ENCODE measurements at places on chromosomes 6 and 20.

- no peak for DNase-seq
These were observed 684.0 kb downstream of the UTRN start for GRCh38 chr6:144969154-144969553.

DNA sequence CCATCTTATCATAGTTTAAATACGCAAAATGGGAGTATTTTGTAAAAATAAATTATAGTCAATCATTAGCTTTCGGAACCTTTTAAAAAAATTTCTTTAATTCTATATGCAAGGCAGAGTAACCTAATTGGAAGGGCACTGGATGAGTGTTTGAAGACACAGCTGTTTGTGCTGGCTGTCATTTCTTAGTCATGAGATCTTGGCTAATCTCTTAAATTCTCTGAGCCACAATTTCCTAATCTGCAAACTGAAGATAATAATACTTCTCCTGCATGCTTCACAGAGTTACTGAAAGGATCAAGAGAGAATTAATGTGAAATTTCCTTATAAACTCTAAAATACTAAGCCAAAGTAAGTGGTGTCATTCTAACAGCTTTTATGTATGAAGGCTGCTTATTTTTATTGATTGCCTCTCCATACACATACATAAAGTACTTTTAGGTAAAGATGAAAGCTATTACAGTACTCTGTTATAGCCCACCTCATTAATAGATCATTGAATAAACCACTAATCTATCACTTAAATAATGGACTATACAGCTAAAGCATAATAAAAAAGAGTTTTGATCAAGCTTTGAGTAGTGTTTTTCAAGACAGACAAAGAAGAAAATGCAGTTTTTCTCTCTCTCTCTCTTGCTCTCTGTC lies 383.7 kb upstream of the IRAK1BP1 start:
- DNase-seq, result no peak

- no peak for DNase-seq
These were observed 67.9 kb downstream of the STK35 start for GRCh38 chr20:2169456-2170088.

DNA sequence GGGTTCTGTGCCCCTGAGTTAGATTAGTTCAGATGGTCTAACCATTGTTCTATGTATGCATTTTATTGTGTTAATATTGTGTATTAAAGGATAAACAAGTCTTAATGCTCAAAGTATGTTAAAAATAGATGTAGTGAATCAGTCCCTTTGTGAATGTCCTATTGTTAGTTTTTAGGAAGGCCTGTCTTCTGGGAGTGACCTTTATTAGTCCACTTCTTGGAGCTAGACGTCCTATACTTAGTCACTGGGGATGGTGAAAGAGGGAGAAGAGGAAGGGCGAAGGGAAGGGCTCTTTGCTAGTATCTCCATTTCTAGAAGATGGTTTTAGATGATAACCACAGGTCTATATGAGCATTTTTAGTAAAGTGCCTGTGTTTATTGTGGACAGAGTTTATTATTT lies 12.3 kb upstream of the HMGN4 start:
- no peak for DNase-seq

DNA sequence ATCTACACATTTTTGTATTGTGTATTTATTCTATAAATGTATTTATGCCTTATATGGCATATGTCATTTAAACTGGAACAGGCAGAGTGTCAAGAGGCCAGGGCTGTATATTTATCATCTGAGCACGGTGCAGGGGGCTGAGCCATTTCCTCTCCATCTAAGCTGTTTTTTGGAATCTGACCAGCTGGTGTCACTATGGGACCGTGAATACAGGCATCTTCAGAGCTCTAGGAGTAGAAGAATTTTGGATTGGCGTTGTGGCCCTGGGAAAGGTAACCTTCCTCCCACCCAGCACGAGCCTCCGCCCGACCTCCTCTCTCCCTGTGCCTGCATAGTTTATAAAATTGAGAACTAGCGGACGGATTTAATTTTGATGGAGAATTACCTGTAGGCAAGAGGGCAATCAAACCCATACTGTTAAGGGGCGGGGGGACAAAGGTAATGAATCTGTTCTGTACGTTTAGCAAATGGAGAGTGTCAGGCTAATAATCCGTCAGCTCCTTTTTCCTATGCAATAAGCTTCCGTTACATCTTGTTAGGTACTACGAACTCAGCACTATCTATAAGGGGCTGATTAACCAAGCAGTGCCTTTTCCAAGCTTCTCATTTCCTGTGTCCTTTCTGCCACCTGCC lies 29.0 kb upstream of the EEF1E1 start:
- DNase-seq, result no peak

GRCh38 chr6:170271771-170272314 lies 19.0 kb downstream of the DLL1 start:
- DNase-seq, result no peak

DNA sequence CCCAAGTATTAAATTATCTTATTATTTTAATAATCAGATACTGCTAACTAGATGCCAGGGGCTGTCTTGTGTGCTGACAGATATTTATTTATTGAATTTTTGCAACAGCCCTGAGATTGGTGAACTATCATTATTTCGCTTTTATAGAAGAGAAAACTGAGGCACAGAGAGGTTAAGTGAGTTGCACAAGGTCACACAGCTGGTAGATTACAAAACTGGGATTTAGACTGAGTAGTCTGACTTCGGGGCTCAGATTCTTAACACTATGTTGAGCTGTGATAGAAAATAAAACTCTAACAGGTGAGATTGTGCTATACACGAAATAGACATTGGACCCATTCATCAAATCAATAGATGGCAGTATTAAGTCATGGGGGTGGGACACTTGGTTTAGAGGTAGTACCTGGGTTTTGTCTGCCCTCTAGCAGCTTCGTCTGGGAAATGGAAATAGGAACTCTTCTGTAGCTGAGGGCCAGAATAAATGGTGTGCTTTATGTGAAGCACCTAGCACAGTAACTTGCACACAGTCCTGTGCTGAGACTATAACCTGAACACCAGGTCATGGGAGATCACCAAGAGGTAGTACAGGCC lies 113.4 kb downstream of the B3GAT2 start:
- no peak for DNase-seq

DNA sequence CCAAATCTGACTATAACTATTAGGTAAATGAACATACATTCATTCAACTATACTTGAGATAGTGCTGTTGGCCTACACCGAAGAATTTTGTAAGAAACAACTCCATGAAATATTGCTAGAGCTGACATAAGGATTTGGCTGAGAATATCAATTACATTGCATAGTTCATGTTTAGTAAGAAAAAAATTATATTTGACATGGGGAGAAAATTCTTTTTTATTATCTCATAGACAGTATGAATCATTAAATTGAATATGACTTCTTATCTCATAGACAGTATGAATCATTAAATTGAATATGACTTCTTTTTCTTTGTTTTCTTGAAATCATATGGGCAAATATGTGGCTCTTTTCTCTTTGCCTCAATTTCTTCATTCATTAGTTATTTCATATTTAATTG lies 212.3 kb upstream of the HSF2 start:
- DNase-seq, result no peak

DNA sequence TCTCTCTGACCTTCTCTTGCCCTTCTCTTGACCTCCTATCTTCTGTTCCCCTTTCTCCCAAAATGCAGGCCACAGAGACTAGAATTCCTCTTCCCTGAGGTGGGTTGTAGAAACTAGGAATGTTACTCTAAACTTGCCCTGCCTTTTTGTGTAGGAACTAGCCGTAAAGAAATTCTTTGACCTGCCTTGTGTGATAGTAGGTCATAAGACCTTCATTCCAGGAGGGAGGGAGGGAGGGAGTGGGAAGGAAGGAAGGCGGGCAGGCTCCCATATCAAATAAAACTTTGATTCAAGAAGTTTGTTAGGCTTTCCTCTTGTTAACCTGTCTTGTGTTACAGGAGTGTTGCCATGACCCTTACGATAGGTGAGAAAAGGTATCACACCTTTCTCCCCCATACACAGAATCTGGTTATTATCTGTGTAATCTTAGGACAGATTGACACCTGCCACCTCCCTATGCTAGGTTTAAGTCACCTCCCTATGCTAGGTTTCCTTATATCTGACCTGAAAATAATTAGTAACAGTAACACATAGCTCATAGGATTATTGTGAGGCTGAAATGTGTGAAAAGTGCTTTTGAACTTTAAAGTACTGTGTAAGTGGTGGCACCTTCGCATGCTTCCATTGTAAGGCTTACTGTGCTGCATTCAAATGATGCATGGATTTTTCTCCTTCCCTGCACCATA lies 32.6 kb upstream of the FUCA2 start:
- no peak for DNase-seq

DNA sequence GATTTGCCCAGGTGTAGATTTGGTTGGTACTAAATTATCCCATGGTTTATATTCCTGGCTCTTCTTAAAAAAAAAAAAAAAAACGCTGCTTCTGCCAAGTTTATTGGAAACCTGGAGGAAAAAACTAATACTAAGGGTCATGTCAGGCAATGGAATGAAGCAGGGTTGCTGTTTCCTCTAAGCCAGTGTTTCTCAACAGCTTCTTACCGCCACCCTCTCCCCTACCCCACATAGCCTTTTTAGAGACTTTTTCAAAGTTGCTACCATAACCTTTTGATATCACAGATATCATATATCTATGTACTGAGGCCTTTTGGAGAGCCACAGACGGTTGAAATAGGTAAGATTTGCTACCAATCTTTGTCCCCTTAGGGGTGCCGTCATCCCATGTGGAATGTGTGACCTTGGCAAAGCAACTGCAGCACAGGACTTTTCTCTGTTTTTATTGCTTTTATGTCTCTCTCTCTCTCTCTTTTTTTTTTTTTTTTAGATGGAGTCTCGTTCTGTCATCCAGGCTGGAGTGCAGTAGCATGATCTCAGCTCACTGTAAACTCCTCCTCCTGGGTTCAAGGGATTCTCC lies 35.0 kb downstream of the SYTL3 start:
- DNase-seq, result no peak

- DNase-seq, result no peak
These were observed 12.3 kb upstream of the SNAI1 start for GRCh38 chr20:49970498-49970897.

- no peak for DNase-seq
These were observed 116.6 kb downstream of the TSHZ2 start for GRCh38 chr20:53088786-53089185.

GRCh38 chr20:57791178-57791962 lies 81.6 kb upstream of the PMEPA1 start:
- DNase-seq, result no peak

Data from hematopoietic multipotent progenitor cell treated with erythropoietin and hydrocortisone succinate and interleukin-3 and kit ligand, for 15 days (in vitro differentiated cells).